CD4-positive, alpha-beta T cell (primary cell): ENCODE measurements at places on chromosomes 12 and 14.

DNA sequence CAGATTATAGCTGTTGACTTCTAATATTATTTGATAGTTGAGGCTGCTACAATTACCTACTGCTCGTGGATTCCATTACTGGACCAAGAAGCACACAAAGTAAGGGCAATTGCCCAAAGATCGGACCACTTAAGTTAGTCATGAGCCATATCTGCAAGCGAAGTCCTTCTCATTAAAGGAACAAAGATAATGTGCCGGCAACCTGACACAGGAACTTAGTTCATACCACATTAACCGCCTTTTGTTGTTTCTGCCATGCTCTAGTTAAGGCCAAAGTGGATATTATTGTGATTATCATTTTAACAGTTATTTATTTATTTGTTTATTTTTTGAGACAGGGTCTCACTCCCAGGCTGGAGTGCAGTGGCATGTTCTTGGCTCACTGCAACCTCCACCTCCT lies 38.1 kb upstream of the TMED10 start:
- DNase-seq: no peak

DNA sequence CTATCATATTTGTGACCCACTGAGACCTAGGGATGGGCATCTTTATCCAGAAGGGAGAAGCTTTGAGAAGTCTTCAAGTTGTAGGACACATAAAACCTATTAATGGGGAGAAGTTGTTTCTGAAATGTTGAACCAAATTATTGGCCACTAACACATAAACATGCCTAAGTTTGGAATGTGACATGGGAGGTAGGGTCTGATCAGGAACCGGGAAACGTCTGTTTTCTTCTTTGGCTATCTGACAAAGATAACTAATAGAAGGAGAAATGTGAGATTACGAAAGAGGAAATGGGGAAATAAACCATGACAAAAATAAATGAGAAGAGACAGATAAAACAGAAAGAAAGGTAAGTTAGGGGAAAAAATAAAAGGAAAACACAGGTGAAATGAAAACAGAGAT lies 425.2 kb downstream of the EGLN3 start:
- DNase-seq: no peak

- no peak for DNase-seq
Observed at GRCh38 chr12:84038242-84038641, 874.4 kb downstream of the SLC6A15 start.

- no peak for DNase-seq
Observed at GRCh38 chr12:38890102-38890855, 15.1 kb downstream of the CPNE8 start.

- peak; percentile 69 for DNase-seq
Observed at GRCh38 chr14:69574263-69574953, at the start of gene CCDC177. CCDC177 (minus strand) TSS chr14:69574871; CDS start chr14:69573622, 1,249 bp downstream.

DNA sequence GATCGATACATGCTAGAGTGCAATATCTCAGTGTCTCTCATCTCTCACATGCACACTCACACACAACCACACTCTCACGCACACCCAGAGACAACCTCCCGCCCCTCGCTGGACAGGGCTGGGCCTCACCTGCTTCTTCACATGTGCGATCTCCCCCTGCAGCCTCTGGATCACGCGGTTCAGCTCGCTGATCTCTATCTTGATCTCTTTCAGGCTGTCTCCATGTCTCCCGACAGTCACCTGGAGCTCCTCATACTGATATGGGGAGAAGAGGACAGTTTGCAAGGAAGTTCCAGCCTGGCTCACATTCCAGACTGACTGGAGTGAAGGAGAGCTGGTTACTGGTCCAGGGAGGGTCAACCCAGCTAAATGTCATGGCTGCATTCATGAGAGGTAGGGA lies 4.4 kb downstream of the KRT2 start:
- no peak for DNase-seq

DNA sequence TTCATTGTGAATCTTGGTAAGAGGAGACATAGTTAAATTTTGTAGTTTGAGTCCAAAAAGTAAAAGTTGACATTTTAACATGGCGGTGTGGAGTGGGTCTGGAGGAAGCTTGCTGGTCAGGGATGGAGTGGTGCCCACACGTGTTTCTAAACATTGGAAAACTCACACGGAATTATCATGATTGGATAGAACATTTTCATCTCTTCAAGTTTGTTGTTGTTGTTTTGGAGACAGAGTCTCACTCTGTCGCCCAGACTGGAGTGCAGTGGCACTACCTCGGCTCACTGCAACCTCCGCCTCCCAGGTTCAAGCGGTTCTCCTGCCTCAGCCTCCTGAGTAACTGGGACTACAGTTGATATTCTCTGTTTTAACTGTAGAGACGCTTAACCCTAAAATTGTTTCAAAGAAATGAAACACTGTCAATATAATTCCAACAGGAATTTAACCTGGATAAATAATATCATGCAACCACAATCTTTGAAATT lies 502 bp upstream of the MBIP start:
- DNase-seq: no peak

DNA sequence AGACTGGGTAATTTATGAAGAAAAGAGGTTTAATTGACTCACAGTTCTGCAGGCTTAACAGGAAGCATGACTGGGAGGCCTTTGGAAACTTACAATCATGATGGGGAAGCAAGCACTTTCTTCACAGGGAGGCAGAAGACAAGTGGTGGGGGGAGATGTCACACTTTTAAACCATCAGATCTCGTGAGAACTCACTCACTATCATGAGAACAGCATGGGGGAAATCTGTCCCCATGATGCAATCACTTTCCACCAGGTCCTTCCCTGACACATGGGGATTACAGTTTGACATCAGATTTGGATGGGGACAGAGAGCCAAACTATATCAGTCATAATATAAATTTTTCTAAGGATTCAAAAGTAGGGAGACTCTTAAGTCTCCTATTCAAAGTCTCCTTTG lies 46.0 kb downstream of the SPIC start:
- DNase-seq: no peak

GRCh38 chr14:32939254-32940065 lies 781 bp downstream of the NPAS3 start:
- DNase-seq: no peak

GRCh38 chr12:115870021-115870420 lies 407.5 kb downstream of the MED13L start:
- no peak for DNase-seq

DNA sequence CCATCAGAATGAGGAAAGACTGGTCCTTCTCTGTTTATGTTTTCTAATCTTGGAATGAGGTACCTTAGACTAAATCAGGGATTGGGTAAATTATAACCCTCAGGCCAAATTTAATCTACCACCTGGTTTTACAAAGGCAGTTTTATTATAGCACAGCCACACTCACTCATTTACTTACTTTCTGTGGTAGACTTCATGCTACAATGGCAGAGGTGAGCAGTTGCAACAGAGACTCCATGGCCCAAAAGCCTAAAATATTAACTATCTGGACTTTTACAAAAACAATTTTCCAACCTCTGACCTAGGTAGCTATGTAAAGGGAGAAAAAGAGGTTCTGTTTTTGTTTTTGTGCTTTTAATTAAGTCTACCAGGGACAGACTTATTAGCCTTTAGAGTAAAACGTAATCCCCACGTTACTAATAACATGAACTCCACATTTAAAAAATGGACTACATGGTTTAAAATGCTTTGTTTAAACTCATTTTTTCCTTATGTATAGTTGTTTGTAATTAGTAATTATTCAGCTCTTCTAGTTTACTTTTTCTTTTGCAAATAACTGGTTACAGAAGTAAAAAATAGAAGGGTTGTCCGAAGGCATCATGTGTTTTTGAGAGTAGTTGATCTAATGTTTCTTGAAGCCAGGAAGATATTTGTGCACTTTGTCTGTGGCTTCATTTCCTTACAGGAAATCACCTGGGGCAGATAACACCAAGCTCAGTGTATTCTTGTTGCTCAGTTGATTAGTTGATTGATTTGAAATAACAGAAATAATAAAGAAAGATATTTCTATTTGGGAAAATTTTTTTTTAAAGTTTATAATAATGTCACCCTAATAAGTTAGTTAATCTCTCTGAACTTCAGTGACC lies 57.6 kb upstream of the ATP2B1 start:
- no peak for DNase-seq
